Tibial nerve (tissue), 4 donors: ENCODE measurements at places on chromosomes 2 and 18. TPM values are rescaled to one million over a fixed set of nuclear protein-coding genes. Genes with fewer than 3 reads are reported as not detected.

- no peak for DNase-seq
Observed at GRCh38 chr2:72036173-72036545, 111.5 kb downstream of the CYP26B1 start.

GRCh38 chr18:34339155-34339554 is 114.4 kb upstream of the NOL4 start:
- no peak for DNase-seq

- peak; percentile 55 for DNase-seq
Observed at GRCh38 chr2:46984642-46985476, 69.3 kb upstream of the MCFD2 start.

GRCh38 chr2:150889141-150889540 is 372.5 kb downstream of the RBM43 start:
- no peak for DNase-seq

Gene IL1B
- 2.7 TPM for total RNA-seq

GRCh38 chr18:59646963-59647307 is 50.3 kb downstream of the CCBE1 start:
- DNase-seq = no peak

Gene RGPD3
- 0.30 TPM for total RNA-seq

- no peak for DNase-seq
Observed at GRCh38 chr2:6929196-6929819, 12.1 kb downstream of the RNF144A start.

Gene TUBA4B
- not detected for total RNA-seq

- no peak for DNase-seq
Observed at GRCh38 chr18:13605901-13606300, 120.5 kb downstream of the FAM210A start.

- DNase-seq = no peak
Observed at GRCh38 chr2:32260376-32260775, 4.3 kb downstream of the NLRC4 start.
